Gastroesophageal sphincter (tissue), 4 donors: ENCODE measurements at places on chromosomes 3 and 15. TPM values are rescaled to one million over a fixed set of nuclear protein-coding genes. Genes with fewer than 3 reads are reported as not detected.

Gene FETUB
- total RNA-seq, result not detected

Gene GOLGA8Q
- total RNA-seq, result 1.5 TPM

Gene TIGIT
- 0.27 TPM for total RNA-seq

Gene P2RY14
- total RNA-seq, result 1.8 TPM

Gene MYEF2
- total RNA-seq, result 19.3 TPM

Gene ADAMTSL3
- 24.6 TPM for total RNA-seq

Gene MYRIP
- 6.4 TPM for total RNA-seq

Gene ZSCAN29
- total RNA-seq, result 21.5 TPM

Gene BSN
- total RNA-seq, result 0.67 TPM

Gene TIPIN
- 9.1 TPM for total RNA-seq

Gene IQCF5
- total RNA-seq, result not detected

Gene ADCY5
- total RNA-seq, result 222 TPM

GRCh38 chr3:130854208-130854864 lies 39.5 kb upstream of the ATP2C1 start:
- no peak overlapping the region for H3K4me3 ChIP-seq
- peaks cover 2% of the 10 kb centered on the region for H3K4me1 ChIP-seq
- H3K36me3 ChIP-seq, result no peaks in the 10 kb centered on the region

DNA sequence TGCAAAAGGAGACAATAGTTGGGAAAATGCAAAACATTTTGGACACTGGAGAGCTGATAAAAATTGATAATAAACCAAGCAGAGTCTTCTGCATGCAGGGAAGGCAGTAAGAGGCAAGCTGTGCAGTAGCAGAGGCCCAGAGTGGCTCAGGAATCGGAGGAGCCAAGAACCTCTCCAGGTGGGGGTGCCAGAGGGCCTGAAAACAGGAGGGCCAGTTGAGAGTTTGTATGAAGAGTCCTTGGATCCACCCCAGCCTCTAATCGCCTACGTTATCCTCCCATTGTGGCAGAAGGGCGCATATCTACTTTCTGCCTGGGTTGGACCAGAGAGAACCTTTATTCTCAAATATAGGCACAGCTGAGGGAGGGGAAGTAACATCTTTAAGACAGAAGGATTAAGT lies 48.9 kb upstream of the RBP1 start:
- H3K4me3 ChIP-seq, result no peak overlapping the region
- no peaks in the 10 kb centered on the region for H3K27me3 ChIP-seq
- no peak for ATAC-seq

- H3K27ac ChIP-seq, result no peak overlapping the region
- no peaks in the 10 kb centered on the region for H3K4me1 ChIP-seq
- H3K27me3 ChIP-seq, result no peaks in the 10 kb centered on the region
Observed at GRCh38 chr3:181683563-181683962, 28.2 kb upstream of the SOX2 start.

DNA sequence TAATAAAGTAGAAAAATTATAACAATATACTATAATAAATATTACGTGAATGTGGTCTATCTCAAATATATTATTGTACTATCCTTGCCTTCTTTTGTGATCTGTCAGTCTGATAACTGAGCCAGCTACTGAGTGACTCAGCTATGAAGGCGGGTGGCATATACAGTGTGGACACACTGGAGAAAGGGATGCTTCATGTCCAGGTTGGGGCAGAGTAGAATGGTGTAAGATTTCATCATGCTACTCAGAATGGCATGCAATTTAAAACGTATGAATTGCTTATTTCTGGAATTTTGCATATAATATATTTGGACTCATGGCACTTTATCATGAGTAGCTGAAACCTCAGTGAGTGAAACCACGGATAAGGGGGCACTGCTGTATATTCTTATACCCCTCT lies 172.9 kb upstream of the TBC1D5 start:
- H3K4me3 ChIP-seq, result no peak overlapping the region
- peaks cover 3% of the 10 kb centered on the region for H3K27me3 ChIP-seq
- no peaks in the 10 kb centered on the region for H3K4me1 ChIP-seq
- H3K36me3 ChIP-seq, result no peaks in the 10 kb centered on the region
- no peak overlapping the region for H3K27ac ChIP-seq
- ATAC-seq, result no peak

GRCh38 chr3:37086918-37087317 lies 87.5 kb downstream of the LRRFIP2 start:
- H3K36me3 ChIP-seq, result peaks cover 54% of the 10 kb centered on the region
- H3K27ac ChIP-seq, result no peak overlapping the region
- H3K4me1 ChIP-seq, result peaks cover 2% of the 10 kb centered on the region
- H3K4me3 ChIP-seq, result no peak overlapping the region
- no peaks in the 10 kb centered on the region for H3K27me3 ChIP-seq

- no peak overlapping the region for H3K4me3 ChIP-seq
- H3K36me3 ChIP-seq, result no peaks in the 10 kb centered on the region
- peaks cover 3% of the 10 kb centered on the region for H3K27me3 ChIP-seq
- no peaks in the 10 kb centered on the region for H3K4me1 ChIP-seq
Observed at GRCh38 chr3:52297242-52298148, 9.9 kb downstream of the GLYCTK start.

DNA sequence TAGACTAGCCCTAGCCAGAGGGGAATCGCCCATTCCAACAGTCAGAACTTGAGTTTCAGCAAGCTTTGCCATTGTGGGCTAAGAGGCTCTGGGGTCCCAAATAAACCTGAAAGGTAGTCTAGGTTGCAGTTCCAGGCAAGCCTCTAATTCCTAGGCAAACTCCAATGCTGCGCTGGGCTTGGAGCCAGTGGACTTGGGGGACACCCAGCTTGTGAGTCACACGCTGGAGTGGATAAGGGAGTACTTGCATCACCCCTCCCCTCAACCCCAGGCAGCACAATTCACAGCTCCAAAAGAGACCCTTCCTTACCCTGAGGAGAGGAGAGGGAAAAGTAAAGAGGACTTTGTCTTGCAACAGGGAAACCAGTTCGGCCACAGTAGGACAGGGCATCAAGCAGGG lies 105.2 kb upstream of the DPPA4 start:
- H3K36me3 ChIP-seq, result no peaks in the 10 kb centered on the region
- no peaks in the 10 kb centered on the region for H3K4me1 ChIP-seq
- no peaks in the 10 kb centered on the region for H3K27me3 ChIP-seq
- H3K27ac ChIP-seq, result no peak overlapping the region
- no peak overlapping the region for H3K4me3 ChIP-seq

GRCh38 chr3:146313031-146313745 lies 62.3 kb upstream of the PLSCR4 start:
- no peaks in the 10 kb centered on the region for H3K27me3 ChIP-seq
- peaks cover 5% of the 10 kb centered on the region for H3K4me1 ChIP-seq
- H3K27ac ChIP-seq, result no peak overlapping the region
- peak; percentile 12 for ATAC-seq
- no peak overlapping the region for H3K4me3 ChIP-seq

GRCh38 chr3:188270423-188270972 lies 116.5 kb downstream of the LPP start:
- peaks cover 99% of the 10 kb centered on the region for H3K4me1 ChIP-seq
- H3K4me3 ChIP-seq, result no peak overlapping the region
- peak overlapping the region; percentile 93 for H3K27ac ChIP-seq
- no peaks in the 10 kb centered on the region for H3K27me3 ChIP-seq
- no peaks in the 10 kb centered on the region for H3K36me3 ChIP-seq

DNA sequence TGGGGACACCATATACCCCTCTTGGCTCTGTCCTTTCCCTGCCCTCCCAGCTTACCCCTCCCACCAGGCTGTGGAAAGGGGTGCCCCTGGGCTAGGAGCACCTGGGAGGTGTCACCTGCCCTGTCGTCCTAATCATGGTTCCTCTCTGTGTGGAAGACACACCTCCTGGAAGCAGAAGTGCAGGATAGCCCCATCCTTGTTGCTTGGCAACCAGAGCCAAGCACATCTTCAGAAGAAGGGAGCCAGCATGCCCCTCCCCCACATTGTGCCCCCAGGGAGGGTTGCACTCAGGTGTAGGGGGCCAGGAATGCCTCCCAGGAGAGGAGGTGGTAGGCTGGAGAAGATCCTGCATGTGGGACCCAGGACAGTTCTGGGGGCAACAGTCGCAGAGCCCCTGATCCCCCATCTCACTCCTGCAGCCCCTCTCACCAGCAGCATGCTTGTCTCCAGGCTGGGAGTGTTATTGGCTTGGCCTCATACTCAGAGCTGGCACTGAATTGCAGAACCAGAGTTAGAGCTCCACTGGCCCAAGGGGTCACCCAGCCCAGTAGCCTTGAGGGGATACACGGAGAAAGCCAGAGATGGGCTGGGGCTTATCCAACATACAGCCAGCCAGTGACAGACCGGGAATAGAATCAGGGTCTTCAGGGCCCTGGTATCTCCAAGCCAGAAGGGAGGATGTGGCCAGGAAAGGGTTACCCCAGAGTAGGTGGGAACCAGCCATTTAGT lies 8.4 kb downstream of the RAB6B start:
- no peaks in the 10 kb centered on the region for H3K4me1 ChIP-seq
- H3K27me3 ChIP-seq, result no peaks in the 10 kb centered on the region
- no peak overlapping the region for H3K4me3 ChIP-seq
- ATAC-seq, result no peak
- H3K36me3 ChIP-seq, result no peaks in the 10 kb centered on the region

GRCh38 chr15:95644100-95644875 lies 686.2 kb upstream of the NR2F2 start:
- no peak for ATAC-seq
- H3K36me3 ChIP-seq, result no peaks in the 10 kb centered on the region
- H3K27ac ChIP-seq, result no peak overlapping the region
- no peaks in the 10 kb centered on the region for H3K27me3 ChIP-seq

- H3K36me3 ChIP-seq, result no peaks in the 10 kb centered on the region
- peak; percentile 88 for ATAC-seq
- H3K27ac ChIP-seq, result peak within 1 kb of the TSS; percentile 97
- H3K27me3 ChIP-seq, result no peaks in the 10 kb centered on the region
- H3K4me1 ChIP-seq, result peaks cover 9% of the 10 kb centered on the region
Observed at GRCh38 chr3:146160964-146161662, at the start of gene PLOD2. Gene PLOD2, minus strand, starts transcription at chr3:146161184. Its CDS starts 195 bp downstream, at chr3:146160989.

DNA sequence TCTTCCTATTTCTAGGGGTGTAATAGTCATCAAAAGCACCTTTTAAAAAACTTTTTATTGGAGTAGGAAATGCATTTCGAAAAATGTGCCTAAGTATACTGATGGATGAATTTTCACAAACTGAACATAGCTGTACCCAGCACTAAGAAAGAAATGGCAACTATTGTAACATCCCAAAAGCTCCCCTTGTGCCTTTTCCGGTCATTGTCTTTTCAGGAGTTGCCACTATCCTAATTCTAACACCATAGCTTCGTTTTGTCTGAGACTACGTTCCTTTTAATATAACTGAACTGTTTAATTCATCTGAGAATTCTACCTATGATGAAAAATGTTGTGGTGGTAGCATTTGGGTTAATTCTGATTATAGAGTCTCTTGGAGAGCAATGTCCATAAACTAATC lies 1.9 kb downstream of the TIMMDC1 start:
- H3K27me3 ChIP-seq, result no peaks in the 10 kb centered on the region
- peak overlapping the region; percentile 4 for H3K4me3 ChIP-seq
- no peak overlapping the region for H3K27ac ChIP-seq
- peaks cover 8% of the 10 kb centered on the region for H3K4me1 ChIP-seq
- H3K36me3 ChIP-seq, result peaks cover 30% of the 10 kb centered on the region

DNA sequence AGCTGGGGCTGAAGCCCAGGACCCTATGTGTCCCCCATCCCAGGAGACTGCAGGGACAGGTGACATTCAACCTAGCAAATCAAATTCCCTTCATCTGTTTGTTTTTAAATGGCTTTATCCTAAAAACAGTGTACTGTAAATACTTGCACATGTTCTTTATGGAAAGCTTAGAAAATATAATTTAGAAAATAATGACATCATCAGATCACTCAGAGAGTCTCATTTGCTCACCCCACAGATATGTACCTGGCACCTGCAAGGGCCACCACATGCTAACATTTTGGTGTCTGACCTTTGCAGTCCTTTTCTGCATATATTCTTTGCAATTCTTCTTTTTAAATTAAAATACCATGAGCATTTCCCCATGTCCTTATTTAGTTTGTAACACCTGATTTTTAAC lies 58.6 kb upstream of the FGD5 start:
- H3K27ac ChIP-seq, result no peak overlapping the region
- H3K27me3 ChIP-seq, result no peaks in the 10 kb centered on the region
- no peak overlapping the region for H3K4me3 ChIP-seq
- no peak for ATAC-seq

GRCh38 chr3:147729641-147730040 lies 320.5 kb downstream of the ZIC1 start:
- H3K4me1 ChIP-seq, result no peaks in the 10 kb centered on the region
- no peaks in the 10 kb centered on the region for H3K27me3 ChIP-seq
- no peak for ATAC-seq
- H3K36me3 ChIP-seq, result no peaks in the 10 kb centered on the region
- H3K4me3 ChIP-seq, result no peak overlapping the region
- no peak overlapping the region for H3K27ac ChIP-seq

- H3K27ac ChIP-seq, result peak overlapping the region; percentile 95
- ATAC-seq, result no peak
- no peaks in the 10 kb centered on the region for H3K36me3 ChIP-seq
- H3K27me3 ChIP-seq, result no peaks in the 10 kb centered on the region
Observed at GRCh38 chr15:63601704-63602185, 4.6 kb downstream of the FBXL22 start.

- ATAC-seq, result no peak
- no peaks in the 10 kb centered on the region for H3K27me3 ChIP-seq
- no peak overlapping the region for H3K27ac ChIP-seq
- H3K36me3 ChIP-seq, result no peaks in the 10 kb centered on the region
- H3K4me3 ChIP-seq, result no peak overlapping the region
Observed at GRCh38 chr3:45617430-45618080, 23.0 kb downstream of the LIMD1 start.

GRCh38 chr3:126668450-126669401 lies 13.8 kb upstream of the TXNRD3 start:
- no peaks in the 10 kb centered on the region for H3K36me3 ChIP-seq
- no peak for ATAC-seq
- H3K27me3 ChIP-seq, result peaks cover 34% of the 10 kb centered on the region
- no peaks in the 10 kb centered on the region for H3K4me1 ChIP-seq
- no peak overlapping the region for H3K27ac ChIP-seq

GRCh38 chr15:39598958-39599845 lies 18.3 kb downstream of the THBS1 start:
- H3K4me1 ChIP-seq, result no peaks in the 10 kb centered on the region
- H3K27me3 ChIP-seq, result no peaks in the 10 kb centered on the region
- H3K4me3 ChIP-seq, result no peak overlapping the region
- peak; percentile 16 for ATAC-seq

DNA sequence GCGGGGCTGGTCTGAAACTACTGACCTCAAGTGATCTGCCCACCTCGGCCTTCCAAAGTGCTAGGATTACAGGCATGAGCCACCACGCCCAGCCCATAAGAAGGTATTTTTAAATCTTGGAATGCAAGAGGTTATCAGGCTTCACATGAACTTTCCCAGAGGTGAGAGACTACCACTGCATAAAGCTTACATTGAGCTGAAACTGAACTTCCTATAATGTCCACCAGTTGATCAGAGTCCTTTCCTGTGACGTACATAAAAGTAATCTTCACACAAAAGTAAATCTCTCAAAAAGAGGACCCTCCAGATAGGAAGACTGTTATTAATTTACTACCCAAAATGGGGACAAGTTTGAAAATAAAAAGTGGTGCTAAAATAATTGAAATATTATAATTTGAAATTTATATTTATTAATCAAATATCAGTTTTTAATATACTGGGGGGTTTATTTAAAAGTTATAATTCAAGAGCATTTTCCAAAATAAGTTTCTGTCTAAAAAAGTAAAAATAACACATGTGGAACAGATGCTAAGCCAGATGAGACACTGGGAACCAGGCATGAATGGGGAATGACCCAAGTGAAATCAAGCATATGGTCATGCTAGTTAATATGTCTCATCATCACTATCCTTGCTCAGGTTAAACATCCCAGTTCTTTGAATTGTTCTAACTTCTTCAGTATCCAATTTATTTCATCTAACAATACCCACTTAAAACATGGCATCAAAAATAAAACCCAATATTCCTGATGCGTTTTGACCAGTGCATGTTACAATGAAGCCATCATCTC lies 269.9 kb upstream of the UBE2E2 start:
- no peaks in the 10 kb centered on the region for H3K36me3 ChIP-seq
- H3K4me1 ChIP-seq, result peaks cover 10% of the 10 kb centered on the region
- no peak overlapping the region for H3K4me3 ChIP-seq
- H3K27me3 ChIP-seq, result no peaks in the 10 kb centered on the region
